ENCODE measurements at places on chromosomes 3 and 15. TPM values are rescaled to one million over a fixed set of nuclear protein-coding genes. Genes with fewer than 3 reads are reported as not detected.

DNA sequence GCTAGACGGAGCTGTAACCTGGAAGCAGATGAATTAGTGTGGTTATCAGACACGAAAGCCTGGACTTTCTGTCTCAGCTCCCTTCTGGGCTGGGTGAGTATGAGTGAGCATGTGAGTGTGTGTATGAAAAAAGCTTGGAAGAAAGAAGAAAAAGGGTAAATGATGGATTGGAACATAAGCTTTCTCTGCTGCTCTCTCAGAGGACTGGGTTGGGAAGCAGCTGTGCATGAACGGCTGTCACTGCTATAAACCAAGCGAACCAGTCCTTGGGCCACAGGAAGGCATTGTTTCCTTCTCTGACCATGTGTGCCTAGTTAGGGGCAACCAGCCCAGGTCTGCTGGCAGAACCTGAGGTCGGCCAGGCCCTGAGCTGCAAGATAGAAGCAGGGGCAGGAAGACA is 37.0 kb downstream of the UMPS start:
- DNase-seq: no peak
- peaks cover 5% of the 10 kb centered on the region for H3K4me1 ChIP-seq
- no peak overlapping the region for H3K4me3 ChIP-seq
- no peak overlapping the region for H3K27ac ChIP-seq
- H3K27me3 ChIP-seq: no peaks in the 10 kb centered on the region
- H3K36me3 ChIP-seq: peaks cover 5% of the 10 kb centered on the region

GRCh38 chr15:66252685-66253417 is 699 bp downstream of the MEGF11 start:
- peaks cover 30% of the 10 kb centered on the region for H3K27me3 ChIP-seq
- H3K4me3 ChIP-seq: peak overlapping the region; percentile 74
- no peak overlapping the region for H3K27ac ChIP-seq
- H3K4me1 ChIP-seq: peaks cover 26% of the 10 kb centered on the region
- DNase-seq: no peak

- no peaks in the 10 kb centered on the region for H3K4me1 ChIP-seq
- DNase-seq: no peak
- H3K27ac ChIP-seq: no peak overlapping the region
- no peaks in the 10 kb centered on the region for H3K27me3 ChIP-seq
- H3K36me3 ChIP-seq: no peaks in the 10 kb centered on the region
- H3K4me3 ChIP-seq: no peak overlapping the region
These were observed 26.3 kb upstream of the DPPA4 start for GRCh38 chr3:109363634-109364033.

GRCh38 chr15:97903971-97904572 is 56.4 kb upstream of the ARRDC4 start:
- H3K36me3 ChIP-seq: no peaks in the 10 kb centered on the region
- H3K27me3 ChIP-seq: no peaks in the 10 kb centered on the region
- DNase-seq: no peak
- H3K4me1 ChIP-seq: peaks cover 21% of the 10 kb centered on the region
- no peak overlapping the region for H3K4me3 ChIP-seq

GRCh38 chr15:42012241-42012640 is 8.6 kb downstream of the PLA2G4E start:
- no peaks in the 10 kb centered on the region for H3K36me3 ChIP-seq
- H3K27ac ChIP-seq: peak overlapping the region; percentile 89
- H3K4me3 ChIP-seq: no peak overlapping the region

GRCh38 chr3:187665764-187666402 is 4.3 kb downstream of the SST start:
- peaks cover 9% of the 10 kb centered on the region for H3K27me3 ChIP-seq
- no peak for DNase-seq
- no peak overlapping the region for H3K4me3 ChIP-seq
- no peaks in the 10 kb centered on the region for H3K4me1 ChIP-seq
- H3K36me3 ChIP-seq: no peaks in the 10 kb centered on the region
- H3K27ac ChIP-seq: no peak overlapping the region

DNA sequence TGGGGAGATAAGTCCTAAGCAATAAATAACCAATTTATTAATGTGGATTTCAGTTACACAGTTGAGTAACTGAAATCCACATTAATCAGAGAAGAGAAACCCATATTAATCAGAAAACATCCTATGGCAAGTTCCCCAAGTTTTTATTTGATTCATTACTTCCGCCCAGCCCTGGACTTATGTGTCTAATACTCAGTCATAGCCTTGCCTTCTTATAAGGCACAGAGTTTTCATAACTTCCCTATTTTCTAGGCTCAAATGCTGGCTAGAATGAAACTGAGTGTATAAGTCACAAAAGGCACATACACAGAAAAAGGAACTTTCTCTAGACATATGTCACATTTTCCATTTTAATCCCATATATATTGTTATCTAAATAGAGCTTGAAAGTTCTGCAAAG is 28.8 kb downstream of the CD47 start:
- DNase-seq: no peak
- H3K4me1 ChIP-seq: no peaks in the 10 kb centered on the region
- no peak overlapping the region for H3K4me3 ChIP-seq
- H3K27ac ChIP-seq: no peak overlapping the region
- H3K36me3 ChIP-seq: peaks cover 73% of the 10 kb centered on the region

DNA sequence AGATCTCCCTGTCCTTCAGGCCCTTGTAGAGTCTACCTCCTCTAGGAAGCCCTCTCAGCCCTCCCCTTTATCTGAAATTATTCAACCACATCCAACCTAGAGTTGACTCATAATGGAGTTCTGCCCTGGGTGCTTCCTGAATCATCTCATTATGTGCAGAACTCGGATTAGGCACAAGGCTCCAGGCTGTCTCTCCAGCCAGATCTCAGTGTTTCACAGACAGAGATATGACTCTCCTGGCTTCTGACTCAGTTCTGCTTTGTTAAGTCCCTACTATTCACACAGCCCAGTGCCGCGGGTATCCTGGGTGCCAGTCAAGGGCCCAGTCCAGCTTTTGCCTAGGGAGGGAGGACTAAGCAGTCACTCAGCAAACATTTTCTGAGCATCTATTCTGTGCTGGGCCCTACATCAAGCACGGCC is 9.3 kb downstream of the STRA6 start:
- H3K4me3 ChIP-seq: no peak overlapping the region
- H3K27ac ChIP-seq: peak overlapping the region; percentile 44
- DNase-seq: no peak
- H3K27me3 ChIP-seq: no peaks in the 10 kb centered on the region
- no peaks in the 10 kb centered on the region for H3K36me3 ChIP-seq

- DNase-seq: no peak
- peaks cover 22% of the 10 kb centered on the region for H3K4me1 ChIP-seq
- H3K36me3 ChIP-seq: no peaks in the 10 kb centered on the region
- H3K27ac ChIP-seq: no peak overlapping the region
- no peak overlapping the region for H3K4me3 ChIP-seq
These were observed 178.8 kb downstream of the KLHL25 start for GRCh38 chr15:85615930-85616329.

DNA sequence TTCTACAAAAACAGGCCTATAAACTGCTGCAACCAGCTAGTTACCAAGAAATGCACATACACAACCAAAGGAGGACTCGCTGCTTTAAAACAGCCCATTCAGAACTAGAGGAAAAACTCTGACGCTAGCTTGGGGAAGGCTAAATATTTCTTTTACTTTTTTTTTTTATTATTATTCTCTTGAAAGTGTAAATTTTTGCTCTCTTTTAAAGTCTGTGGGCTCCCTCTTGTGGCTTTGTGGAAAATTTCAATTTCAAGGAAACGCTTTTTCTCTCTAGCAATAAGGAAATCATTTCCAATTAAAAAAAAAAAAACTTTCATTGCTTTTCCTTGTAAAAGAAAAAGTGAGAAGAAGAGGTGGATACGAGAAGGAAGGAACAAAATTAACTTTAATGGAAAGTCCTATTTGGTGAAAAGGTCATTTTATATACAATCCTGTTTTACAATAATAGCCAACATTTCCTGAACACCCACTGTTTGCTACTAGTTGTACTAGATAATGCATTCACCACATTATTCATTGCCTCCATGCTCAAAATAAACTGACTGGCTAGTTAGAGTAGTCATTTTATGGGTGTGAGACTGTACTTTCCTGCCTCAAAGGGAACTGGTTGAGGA is 51.2 kb upstream of the SAMMSON start:
- no peaks in the 10 kb centered on the region for H3K27me3 ChIP-seq
- no peak overlapping the region for H3K27ac ChIP-seq
- H3K36me3 ChIP-seq: peaks cover 23% of the 10 kb centered on the region
- no peak for DNase-seq
- no peaks in the 10 kb centered on the region for H3K4me1 ChIP-seq
- H3K4me3 ChIP-seq: no peak overlapping the region

The FEZF2 gene
- not detected for total RNA-seq

The PLSCR5 gene
- total RNA-seq: not detected

The EHHADH gene
- 5.7 TPM for total RNA-seq
